ENCODE measurements at places on chromosomes 2 and 18.

GRCh38 chr2:99471654-99472599 is 17.9 kb downstream of the REV1 start:
- no peak for DNase-seq

DNA sequence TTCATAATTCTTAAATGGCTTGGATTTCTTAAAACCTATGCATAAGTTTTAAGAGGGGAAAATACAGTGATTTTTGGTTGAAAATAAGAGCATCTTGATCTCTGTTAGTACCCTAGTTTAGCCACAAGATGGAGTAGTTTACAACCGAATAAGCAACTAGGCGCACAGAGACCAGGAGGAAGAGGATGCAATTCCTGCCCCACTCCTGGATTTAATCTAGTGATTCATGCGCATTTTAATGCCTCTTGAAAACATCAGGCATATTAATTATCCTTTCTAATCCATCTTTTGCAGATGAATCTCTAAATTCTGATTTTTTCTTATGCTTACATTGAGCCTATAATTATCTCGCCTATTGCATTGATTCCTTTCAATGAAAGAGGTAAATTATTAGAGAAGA is 76.7 kb downstream of the MRPS9 start:
- DNase-seq = peak; percentile 37

DNA sequence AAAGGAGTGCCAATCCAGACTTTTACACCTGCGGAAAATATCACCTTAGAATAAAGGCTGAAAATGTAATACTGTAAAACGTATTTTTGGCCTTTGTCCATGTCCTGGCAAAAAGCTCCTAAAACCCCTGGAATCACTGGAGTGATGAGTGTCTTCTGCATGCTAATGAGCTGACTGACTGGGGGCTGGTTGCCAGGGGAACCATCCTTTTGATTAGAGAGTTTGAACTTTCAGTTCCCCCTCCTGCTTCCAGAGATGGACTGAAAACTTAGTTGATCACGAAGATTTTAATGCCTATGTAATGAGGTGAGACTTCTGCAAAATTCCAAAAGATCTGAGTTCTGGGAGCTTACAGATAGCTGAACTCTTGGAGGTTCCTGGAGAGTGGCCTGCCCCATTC is 20.5 kb downstream of the PUM2 start:
- DNase-seq = no peak

DNA sequence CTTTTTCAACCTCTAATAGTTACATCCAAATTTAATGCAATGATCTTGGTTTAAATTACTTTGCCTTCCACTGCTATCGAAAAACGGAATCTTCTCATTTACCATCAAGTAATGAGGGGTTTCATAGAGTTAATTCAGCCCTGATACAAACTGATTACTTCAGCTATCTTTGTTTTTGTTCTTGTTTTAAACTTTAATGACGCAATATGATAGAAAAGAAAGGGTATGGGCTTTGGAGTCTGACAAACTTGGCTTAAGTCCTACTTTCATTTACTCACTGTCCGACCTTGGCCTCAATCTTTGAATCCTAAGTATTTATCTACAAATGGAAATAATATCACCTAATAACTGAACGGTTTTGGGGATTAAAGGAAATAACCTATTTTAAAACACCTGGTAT is 16.1 kb downstream of the ADAM17 start:
- DNase-seq = no peak

DNA sequence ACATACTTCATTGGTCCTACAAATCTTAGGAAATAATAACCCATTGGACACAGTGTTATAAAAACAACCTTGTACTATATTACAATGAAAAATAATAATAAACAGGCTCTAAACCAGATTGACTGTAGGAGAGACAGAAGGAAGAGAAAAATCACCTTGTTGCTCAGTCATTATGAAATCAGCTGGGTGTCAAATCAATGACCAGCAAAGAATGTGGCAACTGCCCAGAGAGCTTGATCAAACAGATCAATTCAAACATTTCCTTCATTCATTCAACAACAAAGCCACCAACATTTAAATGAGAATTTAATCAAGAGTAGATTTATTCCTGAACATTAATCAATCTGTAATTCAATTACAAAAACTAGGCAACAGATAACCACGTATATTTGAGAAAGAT is 671.9 kb upstream of the CHAC2 start:
- DNase-seq = no peak

- DNase-seq = no peak
These were observed 1.3 kb downstream of the RAB10 start for GRCh38 chr2:26035090-26035743.

GRCh38 chr18:2303517-2304238 is 267.6 kb downstream of the METTL4 start:
- no peak for DNase-seq

DNA sequence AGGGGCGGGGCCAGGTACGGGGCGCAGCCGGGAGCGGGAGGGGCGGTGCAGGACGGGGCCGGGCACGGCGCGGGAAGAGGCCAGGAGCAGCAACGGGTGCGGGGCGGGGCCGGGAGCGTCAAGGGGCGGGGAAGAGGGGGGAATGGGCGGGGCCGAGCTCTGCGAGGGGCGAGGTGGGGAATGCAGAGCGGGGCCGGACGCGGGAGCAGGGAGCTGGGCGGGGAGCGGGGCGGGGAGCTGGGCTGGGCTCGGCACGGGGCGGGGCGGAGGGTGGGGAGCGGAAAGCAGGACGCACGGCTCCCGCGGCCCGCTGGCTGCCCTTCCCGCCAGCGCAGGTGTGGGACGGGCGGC is at the start of gene IMPA2:
Gene IMPA2 (plus strand): TSS at position 316 of the 351 bp plus-strand sequence. CDS start 163 bp downstream, outside the sequence.
- no peak for DNase-seq

- no peak for DNase-seq
These were observed 109.9 kb upstream of the ID2 start for GRCh38 chr2:8571792-8572499.

GRCh38 chr2:144596073-144596871 is 76.4 kb upstream of the ZEB2 start:
- DNase-seq = no peak

GRCh38 chr2:3465844-3466481 is 53.4 kb downstream of the ADI1 start:
- DNase-seq = no peak

- no peak for DNase-seq
These were observed 63.4 kb downstream of the TPO start for GRCh38 chr2:1476617-1477195.

DNA sequence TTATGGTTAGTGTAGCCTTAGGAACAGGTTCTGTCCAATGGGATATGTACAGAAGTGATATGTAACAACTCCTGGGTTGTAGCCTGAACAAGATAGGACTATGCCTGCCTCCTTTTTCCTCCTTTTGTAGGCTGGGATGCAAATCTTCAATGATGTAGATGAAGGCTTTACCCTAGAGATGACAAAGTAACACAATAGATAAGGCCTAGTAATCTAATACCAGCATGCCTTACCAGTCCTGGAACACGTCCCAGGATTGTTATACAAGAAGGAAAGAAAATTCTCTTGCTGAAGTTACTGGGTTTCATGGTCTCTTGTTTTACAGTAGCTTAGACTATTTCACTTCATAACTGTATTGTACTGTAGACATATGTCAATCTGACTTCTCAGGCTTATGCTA is 192.1 kb downstream of the OTX1 start:
- DNase-seq = no peak

DNA sequence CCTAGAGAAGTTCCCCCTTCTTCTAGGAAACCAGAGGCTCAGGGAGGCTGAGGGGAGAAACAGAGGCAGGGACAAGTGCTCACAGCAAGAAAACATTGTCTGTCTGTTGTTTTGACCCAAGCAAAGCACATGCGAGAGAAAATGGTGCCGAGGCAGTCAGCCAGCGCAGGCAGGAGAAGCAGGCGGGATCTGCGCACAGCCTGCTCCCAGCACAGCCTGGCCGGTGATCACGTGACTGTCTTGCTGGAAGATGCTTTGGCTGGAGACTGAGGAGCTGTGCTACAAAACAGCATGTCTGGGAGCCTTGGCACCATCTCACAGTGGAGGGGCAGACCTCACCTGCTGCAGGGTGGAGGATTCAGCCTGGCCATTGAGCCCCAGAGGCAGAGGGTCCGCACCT is 93.7 kb upstream of the MYCN start:
- no peak for DNase-seq

DNA sequence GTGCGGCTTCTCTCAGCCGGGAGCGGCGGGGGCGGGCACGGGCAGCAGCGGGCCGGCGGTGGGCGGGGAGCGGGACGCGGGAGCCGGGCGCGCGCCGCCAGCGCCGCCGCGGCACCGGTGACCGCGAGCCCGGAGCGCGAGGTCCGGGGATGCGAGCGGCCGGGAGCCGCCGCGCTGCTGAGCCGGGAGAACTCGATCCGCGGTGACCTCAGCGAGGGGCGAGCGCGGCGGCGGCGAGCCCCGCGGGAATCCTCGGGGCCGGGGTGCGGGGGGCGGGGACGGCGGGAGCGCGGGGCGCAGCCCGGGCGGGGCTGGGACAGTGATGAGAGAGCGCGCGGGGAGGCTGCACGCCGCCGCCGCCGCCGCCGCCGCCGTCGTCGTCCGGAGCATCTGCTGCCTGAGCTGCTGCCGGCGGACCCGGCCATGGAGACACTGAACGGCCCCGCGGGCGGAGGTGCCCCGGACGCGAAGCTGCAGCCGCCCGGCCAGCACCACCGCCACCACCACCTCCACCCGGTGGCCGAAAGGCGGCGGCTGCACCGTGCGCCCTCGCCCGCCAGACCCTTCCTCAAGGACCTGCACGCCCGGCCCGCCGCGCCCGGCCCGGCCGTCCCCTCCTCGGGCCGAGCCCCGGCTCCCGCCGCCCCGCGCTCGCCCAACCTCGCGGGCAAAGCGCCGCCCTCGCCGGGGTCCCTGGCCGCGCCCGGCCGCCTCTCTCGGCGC is at the start of gene MTCL1:
Gene MTCL1 (plus strand): TSS at position 319 of the 723 bp plus-strand sequence. CDS start 105 bp downstream, at position 424.
- DNase-seq = no peak

- no peak for DNase-seq
These were observed 163.9 kb downstream of the LDLRAD4 start for GRCh38 chr18:13382366-13382953.

GRCh38 chr2:233076749-233077148 is 16.6 kb downstream of the INPP5D start:
- peak; percentile 79 for DNase-seq

GRCh38 chr2:46134531-46135227 is 162.5 kb upstream of the EPAS1 start:
- DNase-seq = no peak

DNA sequence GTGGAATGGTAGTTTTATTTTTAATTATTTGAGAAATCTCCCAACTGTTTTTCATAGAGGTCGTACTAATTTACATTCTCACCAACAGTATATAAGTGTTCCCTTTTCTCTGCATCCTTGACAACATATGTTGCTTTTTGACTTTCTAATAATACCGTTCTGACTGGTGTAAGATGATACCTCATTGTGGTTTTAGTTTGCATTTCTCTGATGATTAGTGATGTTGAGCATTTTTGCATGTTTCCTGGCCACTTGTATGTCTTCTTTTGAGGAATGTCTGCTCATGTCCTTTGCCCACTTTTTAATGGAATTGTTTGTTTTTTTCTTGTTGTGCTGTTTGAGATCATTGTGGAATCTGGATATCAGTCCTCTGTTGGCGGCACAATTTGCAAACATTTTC is 242.5 kb downstream of the ZNF521 start:
- DNase-seq = no peak

DNA sequence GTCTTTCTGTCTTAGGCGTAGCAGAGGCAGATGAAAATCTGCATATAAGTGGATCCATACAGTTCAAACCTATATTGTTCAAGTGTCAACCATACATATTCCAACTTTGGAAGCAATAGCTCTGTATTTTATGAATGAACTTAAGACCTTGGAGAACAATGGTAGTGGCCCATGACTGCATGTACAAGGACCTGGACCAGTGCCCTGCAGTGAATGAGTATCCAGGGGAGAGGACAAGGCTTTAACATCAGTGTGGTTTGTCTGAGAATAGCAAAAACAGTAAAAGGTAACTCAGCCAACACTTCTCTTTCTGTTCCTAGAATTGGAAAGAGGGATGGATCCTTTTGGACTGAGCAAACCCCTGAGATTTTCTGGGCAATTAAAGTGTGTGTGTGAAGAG is 230.8 kb upstream of the LINC00305 start:
- no peak for DNase-seq

DNA sequence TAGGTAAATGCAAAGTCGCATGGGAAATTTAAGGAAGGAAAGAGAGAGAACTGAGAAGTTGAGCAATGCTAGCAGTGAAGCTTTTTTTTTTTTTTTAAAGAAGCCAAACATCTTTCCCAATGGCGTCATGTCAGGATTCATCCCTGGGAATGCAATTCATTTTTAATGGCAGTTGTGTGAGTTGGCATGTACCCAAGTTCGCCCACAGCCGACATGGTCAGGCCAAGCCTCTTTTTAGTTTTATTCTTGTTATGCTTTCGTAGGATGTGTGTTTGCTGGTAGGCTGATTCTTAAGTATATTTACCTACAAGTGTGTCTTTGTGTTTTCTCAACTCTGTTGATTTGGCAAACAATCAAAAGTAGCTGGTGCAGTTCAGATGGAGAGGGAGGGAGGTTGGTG is 127.6 kb upstream of the ITGA6 start:
- no peak for DNase-seq

- no peak for DNase-seq
These were observed 4.3 kb downstream of the REL start for GRCh38 chr2:60885683-60886082.

DNA sequence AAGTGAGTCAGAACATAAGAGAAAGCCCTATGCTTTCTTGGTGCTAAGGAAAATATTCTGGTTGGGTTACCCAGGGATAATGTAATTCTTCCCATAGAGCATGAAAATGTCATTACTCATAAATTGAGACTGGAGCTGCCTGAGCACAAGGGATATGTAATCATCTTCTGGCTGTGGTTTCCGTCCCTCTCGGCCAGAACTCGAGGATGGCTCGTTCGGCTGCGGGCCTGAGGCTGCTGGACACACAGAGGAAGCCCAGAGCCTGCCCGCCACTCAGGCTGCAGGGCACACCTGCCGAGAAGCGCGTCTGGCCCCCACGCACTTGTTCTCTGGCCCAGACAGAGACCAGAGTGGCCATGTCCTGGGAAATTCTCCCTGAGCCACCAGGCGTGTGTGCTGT is 104.9 kb downstream of the ASAP2 start:
- no peak for DNase-seq

DNA sequence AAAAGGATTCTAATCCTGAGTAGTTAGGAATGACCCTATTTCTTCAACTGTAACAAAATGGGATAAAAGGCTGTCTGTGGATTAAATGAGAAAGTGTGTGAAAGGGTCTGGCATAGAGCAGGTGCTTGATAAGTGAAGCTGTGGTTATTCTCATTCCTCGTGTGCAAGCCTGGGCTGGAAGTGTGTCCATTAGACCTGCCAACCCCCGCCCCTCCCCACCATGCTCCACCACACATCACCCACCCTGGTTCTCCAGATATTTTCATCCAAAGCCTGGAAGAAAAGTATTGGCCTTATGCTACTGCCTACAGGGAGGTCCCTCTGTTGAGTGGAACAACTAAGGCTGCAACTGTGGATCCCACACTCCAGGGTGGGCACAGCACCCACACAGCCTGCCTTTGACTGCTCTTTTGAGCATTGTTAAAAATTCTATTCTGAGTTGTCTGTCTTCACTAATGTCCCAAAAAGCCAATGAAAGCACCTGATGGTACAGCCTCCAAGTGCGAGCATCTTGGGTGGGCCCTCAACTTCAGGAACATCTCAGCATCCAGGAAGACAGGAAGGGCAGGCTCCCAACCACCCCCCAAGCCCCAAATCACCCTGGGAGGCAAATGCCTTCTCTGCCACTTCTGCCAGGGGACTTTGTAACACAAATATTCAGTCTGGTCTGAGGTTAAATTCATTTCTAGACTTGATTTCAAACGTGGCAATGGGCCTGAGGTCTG is 102.8 kb upstream of the PPP1CB start:
- no peak for DNase-seq

GRCh38 chr2:226211439-226211838 is 588.2 kb downstream of the IRS1 start:
- DNase-seq = no peak

All from Jurkat, Clone E6-1 (cell line).